ENCODE measurements at places on chromosomes 5 and 9.

DNA sequence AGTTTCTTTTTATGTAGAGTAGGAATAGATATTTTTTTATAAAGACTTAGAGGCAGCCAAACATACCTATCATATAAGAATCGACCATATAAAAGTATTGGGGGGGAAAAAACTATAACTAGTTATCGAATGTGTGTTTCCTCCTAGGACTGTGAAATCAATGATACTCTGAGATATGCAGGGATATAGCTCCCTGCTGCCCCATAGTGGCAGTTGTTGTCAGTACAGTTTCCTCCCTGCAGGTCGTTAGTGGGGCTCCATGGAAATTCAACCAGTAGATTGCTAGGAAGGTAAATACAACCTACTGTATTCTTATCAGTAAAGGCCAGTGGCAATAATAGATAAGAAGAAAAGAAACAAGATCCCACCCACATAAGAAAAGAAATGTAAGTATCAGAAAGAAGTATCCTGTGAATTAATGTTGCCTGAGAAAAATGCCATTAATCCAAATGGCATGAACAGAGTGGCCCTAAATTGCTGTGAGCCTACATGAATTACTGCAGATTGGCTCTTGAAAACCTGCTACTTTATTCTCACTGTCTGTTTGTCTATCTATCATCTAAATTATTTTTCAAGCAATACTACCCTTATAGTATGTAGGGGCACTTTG, 136.9 kb upstream of the FBN2 start:
- no peak for DNase-seq

GRCh38 chr9:130711469-130711868, 17.9 kb downstream of the EXOSC2 start:
- no peak for DNase-seq

DNA sequence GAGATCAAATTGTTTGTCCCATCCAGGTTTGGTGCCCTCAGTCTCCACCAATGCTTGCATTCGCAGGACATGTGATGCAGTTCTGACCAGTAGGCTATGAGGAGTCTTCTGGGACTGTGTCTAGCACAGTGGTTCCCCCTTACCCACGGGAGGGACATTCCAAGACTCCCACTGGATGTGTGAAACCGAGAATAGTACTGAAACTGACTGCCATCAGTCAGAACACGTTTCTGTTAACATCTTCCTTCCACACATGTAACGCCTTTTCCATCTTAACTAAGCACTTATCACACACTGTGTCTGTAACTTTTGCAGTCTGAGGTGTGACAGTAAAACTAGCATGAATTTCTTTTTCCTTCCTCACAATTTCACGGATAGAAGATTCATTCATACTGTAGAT, 74.7 kb downstream of the PTTG1 start:
- DNase-seq, result no peak

DNA sequence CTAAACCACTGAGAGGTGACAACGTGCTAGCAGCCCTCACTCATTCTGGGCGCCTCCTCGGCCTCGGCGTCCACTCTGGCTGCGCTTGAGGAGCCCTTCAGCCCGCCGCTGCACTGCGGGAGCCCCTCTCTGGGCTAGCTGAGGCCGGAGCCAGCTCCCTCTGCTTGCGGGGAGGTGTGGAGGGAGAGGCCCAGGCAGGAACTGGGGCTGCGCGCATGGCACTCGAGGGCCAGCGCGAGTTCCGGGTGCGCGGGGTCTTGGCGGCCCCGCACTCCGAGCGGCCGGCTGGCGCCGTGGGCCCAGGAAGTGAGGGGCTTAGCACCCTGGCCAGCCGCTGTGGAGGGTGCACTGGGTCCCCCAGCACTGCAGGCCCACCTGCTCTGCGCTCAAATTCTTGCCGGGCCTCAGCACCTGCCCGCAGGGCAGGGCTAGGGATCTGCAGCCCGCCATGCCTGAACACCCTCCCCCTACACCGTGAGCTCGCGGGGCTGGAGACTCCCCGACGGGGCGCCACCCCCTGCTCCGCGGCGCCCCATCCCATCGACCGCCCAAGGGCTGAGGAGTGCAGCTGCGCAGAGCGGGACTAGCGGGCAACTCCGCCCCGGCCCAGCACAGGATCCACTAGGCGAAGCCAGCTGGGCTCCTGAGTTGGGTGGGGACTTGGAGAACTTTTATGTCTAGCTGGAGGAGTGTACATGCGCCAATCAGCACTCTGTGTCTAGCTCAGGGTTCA, 11.8 kb upstream of the UBE2D2 start:
- no peak for DNase-seq

GRCh38 chr9:35010351-35010958, 20.9 kb downstream of the DNAJB5 start:
- no peak for DNase-seq

- DNase-seq, result no peak
These were observed 1879.9 kb upstream of the ACO1 start for GRCh38 chr9:30504502-30504905.

DNA sequence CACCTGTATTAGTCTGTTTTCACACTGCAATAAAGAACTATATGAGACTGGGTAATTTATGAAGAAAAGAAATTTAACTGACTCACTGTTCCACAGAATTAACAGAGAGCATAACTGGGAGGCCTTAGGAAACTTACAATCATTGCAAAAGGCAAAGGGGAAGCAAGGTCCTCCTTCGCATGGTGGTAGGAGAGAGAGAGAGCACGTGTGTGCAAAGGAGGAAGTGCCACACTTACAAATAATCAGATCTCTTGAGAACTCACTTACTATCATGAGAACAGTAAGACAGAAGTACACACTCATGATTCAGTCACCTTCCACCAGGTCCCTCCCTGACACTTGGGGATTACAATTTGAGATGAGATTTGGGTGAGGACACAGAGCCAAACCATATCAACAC, 258.7 kb downstream of the TRIM32 start:
- DNase-seq, result no peak

All from activated T-helper 1 cell treated with Interleukin-2 at 50 U/mL for 16 hours (primary cell).